ENCODE measurements at places on chromosomes 6 and 20. TPM values are rescaled to one million over a fixed set of nuclear protein-coding genes. Genes with fewer than 3 reads are reported as not detected.

DNA sequence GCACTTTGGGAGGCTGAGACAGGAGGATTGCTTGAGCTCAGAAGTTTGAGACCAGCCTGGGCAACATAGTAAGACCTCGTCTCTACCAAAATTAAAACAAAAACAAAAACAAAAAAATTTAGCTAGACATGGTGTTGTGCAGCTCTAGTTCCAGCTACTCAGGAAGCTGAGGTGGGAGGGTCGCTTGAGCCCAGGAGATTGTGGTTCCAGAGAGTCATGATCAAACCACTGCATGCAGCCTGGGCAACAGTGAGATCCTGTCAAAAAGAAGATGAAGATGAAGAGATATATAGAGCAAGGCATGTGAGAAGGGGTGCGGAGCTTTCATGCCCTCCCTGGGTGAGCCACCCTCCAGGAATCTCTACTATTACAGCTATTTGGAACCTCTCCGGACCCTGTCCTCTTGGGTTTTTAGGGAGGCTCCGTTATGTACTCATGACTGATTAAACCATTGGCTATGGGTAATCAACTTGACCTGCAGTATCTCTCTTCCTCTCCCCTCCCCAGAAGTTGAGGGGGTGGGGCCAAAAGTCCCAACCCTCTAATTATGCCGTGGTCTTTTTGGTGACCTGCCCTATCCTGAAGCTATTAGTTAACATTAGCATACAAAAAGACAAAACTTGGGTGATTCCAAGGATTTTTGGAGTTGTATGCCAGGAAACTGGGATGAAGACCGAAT, 9.0 kb downstream of the POLH start:
- no peak for DNase-seq

The C6orf52 gene
- total RNA-seq, result not detected

The PKIB gene
- total RNA-seq, result 7.1 TPM

The ANKEF1 gene
- total RNA-seq, result 1.8 TPM

The ELOVL2 gene
- total RNA-seq, result 1.4 TPM

The SLC17A2 gene
- total RNA-seq, result not detected

GRCh38 chr6:132198040-132198439, 203.2 kb downstream of the MOXD1 start:
- no peak for DNase-seq

The ADTRP gene
- total RNA-seq, result not detected

- DNase-seq, result peak; percentile 78
Observed at GRCh38 chr6:169141671-169142537, 111.7 kb downstream of the THBS2 start.

GRCh38 chr6:154602296-154602695, 91.8 kb upstream of the CNKSR3 start:
- DNase-seq, result no peak

- no peak for DNase-seq
Observed at GRCh38 chr6:20058912-20059311, 153.4 kb downstream of the MBOAT1 start.

DNA sequence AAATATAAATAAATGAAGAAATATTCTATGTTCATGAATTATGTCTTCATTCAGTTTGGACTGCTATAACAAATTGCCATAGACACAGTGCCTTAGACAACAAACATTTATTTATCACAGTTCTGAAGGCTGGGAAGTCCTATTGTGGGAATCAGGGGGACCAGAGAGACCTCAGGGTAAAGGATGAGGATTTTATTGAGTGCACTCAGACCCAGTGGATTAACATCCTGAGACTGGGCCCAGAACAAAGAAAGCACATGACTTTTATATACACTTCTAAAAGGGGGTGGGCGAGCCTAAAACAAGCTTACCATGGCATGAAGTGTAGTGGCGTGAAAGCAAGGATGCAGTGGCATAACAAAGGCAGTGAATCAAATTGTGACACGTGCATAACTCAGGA, 26.9 kb upstream of the CBLN4 start:
- no peak for DNase-seq

- no peak for DNase-seq
Observed at GRCh38 chr6:142822383-142822782, 122.6 kb downstream of the HIVEP2 start.
